Stimulated activated CD8-positive, alpha-beta memory T cell treated with anti-CD3 and anti-CD28 coated beads, Interleukin-15, amount 100 ng/mL, for 24 hours (primary cell): ENCODE measurements at places on chromosomes 1 and 21.

GRCh38 chr1:3611170-3612019 lies at the start of gene MEGF6:
Gene MEGF6, minus strand, starts transcription at chr1:3611508. Its CDS starts 240 bp downstream, at chr1:3611268.
- DNase-seq: peak; percentile 41

- no peak for DNase-seq
Measured at GRCh38 chr1:207059881-207060280, 6.8 kb downstream of the PFKFB2 start.

- no peak for DNase-seq
Measured at GRCh38 chr1:204600968-204601367, 84.6 kb downstream of the LRRN2 start.

DNA sequence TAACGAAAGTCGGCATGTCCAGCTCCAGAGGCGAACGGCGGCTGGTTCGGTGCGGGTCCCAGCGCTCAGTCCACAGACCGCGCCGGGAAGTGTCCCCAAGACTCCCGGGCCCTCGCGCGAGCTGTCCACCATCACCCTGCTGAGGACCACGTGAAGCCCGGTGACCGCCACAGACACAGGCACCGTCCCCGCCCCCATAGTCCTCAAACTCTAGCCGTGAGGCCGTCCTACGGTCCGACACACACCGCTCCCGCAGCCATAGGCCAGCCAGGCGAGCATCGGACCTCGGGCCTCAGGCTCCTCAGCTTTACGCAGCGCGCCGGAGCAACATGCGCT lies 535 bp downstream of the SETD4 start:
- DNase-seq: no peak

GRCh38 chr1:74246315-74246714 lies 11.1 kb downstream of the TNNI3K start:
- DNase-seq: no peak

DNA sequence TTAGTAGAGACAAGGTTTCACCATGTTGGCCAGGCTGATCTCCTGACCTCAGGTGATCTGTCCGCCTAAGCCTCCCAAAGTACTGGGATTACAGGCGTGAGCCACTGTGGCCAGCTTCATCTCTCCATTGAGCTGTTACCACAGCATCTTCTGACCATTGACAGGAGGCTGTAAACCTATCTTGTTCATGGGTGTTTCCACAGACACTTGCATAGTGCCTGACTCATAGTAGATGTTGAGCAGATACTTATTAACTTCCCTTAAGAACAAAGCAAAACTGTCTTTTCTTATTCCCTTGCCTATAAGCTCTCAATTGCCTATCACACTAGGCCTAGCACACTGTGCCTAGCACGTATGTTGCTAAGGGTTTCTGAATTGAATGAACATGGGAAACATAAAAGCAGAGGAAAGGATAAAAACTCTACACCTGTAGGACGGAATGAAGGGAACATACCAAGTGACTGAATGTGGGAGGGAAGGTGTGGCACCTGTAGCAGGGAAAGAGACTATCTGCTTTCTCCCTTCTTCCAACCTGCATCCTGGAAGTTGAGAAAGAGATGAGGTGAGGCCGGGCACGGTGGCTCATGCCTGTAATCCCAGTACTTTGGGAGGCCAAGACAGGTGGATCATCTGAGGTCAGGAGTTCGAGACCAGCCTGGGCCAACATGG lies 1.2 kb upstream of the C1orf54 start:
- DNase-seq: no peak

DNA sequence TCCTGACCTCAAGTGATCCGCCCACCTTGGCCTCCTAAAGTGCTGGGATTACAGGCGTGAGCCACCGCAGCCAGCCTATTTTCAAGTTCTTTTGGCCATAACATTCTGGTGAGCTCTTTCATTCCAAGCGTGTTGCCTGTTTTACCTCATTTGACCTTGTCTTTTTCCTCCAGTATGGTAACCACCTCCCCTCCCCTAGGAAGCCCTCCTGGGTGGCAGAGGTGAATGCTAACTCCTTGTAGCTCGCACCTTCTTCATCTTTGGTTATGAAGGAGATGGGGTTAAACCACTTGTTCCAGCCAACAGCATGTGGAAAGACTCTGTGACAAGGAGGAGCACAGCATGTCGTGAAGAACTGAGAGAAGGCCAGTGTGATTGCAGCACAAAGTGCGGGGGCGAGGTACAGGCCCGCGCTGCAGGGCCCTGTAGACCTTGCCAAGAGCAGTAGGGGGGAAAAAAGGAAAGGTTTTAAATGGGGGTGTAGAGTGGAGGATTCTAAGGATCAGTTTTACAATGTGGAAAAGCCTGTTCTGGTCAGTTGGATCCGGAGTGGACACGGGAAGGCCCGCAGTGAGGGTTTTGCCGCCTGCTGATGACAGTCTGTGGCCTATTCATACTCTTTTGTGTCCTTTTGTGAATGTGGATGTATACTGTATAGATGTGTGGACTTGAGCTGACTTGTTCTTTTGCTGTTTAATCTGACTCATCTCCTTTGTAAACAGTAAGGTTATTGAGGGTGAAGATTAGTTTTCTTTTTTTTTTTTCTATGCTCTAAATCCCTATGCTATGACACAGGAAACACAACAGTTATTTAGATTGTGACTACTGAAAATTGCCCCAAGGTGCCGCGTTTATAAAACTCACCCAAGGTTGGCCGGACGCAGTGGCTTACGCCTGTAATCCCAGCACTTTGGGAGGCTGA lies 7.5 kb upstream of the ZNF436 start:
- no peak for DNase-seq
